ENCODE measurements at places on chromosomes 7 and 10. TPM values are rescaled to one million over a fixed set of nuclear protein-coding genes. Genes with fewer than 3 reads are reported as not detected.

The PPP1R17 gene
- 4.4 TPM for total RNA-seq

The ADARB2 gene
- total RNA-seq, result 8.2 TPM

The PYROXD2 gene
- 5.3 TPM for total RNA-seq

The TMEM213 gene
- not detected for total RNA-seq

The NKX2-3 gene
- total RNA-seq, result not detected

The KAZALD1 gene
- 1.3 TPM for total RNA-seq

The HEPACAM2 gene
- total RNA-seq, result 0.18 TPM
